ENCODE measurements at places on chromosomes 3 and 15.

- no peak for DNase-seq
These were observed 281.4 kb downstream of the BCHE start for GRCh38 chr3:165555785-165556184.

GRCh38 chr15:51051776-51052175 is 42.9 kb downstream of the TNFAIP8L3 start:
- no peak for DNase-seq

DNA sequence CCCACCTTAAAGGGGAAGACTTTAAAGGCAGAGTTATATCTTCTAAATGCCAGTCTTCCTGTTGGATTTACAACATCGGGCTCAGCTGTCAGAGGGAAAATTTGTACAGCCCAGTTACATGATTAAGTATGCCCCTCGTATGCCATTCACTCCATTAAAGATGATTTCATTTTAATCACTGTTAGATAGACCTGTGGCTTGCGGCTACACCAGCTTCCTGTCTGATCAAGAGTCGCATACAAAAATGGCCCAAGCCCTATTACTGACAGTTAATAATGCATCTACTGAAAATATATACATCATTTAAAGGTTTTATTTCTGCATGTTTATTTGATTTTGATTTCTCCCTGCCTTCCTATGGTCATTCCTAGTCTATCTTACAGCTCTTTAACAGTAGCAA is 7.1 kb downstream of the EIF4E3 start:
- DNase-seq, result no peak

DNA sequence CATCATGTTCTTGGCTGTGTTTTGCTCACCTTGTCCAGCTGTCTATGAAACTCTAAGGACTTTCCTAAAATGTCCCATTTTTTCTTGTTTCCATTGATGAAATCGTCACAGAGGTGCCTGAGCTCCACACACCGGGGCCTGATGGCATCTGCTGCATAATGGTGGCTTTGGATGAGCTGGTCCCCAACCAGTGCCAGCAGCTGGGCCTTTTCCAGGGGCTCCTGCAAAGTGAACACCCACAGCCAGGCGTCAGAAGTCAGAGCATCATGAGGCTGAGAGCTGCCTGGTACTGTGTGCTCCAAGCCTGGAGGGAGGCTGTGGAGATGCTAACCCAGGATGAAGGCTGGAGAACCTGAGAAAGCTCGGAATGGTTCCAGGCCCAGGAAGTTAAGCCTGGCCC is 46.9 kb downstream of the B3GNT5 start:
- no peak for DNase-seq

DNA sequence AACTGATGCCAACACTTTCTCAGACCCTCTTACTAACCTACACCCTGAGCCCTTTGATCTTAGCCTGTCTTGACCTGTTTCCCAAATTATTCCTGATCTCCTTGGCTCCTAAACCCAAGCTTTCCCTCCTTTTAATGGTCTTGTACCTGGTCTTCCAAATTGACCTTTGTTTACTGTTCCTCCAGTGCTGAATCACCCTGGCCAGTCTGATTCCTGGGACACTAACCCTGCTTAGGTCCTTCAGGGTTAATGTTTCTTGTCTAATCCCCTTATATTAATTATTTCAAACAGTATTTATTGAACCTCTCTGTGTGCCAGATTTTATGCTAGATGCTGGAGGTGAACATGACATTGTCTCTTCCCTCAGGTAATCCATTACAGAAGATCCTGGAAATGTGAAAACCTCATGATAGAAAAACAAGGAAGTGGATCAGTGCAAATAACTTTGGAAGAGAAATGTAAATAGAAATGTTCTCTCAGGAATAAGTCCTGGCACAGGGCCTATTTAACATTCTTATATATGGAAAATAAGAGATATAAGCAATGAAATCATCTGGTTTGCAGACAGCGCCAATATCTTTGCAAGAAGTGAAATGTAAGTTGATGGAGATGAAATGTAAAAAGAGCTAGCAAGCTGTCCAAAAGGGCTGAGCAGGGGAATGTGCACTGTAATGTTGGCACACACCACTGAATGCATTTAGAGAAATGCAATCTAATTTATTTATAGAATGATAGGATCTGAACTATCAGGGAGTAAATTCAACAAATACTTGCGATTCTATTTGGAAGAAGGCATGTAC is 20.7 kb downstream of the HGD start:
- no peak for DNase-seq

GRCh38 chr15:90817117-90818057 is 51.0 kb upstream of the FURIN start:
- no peak for DNase-seq

DNA sequence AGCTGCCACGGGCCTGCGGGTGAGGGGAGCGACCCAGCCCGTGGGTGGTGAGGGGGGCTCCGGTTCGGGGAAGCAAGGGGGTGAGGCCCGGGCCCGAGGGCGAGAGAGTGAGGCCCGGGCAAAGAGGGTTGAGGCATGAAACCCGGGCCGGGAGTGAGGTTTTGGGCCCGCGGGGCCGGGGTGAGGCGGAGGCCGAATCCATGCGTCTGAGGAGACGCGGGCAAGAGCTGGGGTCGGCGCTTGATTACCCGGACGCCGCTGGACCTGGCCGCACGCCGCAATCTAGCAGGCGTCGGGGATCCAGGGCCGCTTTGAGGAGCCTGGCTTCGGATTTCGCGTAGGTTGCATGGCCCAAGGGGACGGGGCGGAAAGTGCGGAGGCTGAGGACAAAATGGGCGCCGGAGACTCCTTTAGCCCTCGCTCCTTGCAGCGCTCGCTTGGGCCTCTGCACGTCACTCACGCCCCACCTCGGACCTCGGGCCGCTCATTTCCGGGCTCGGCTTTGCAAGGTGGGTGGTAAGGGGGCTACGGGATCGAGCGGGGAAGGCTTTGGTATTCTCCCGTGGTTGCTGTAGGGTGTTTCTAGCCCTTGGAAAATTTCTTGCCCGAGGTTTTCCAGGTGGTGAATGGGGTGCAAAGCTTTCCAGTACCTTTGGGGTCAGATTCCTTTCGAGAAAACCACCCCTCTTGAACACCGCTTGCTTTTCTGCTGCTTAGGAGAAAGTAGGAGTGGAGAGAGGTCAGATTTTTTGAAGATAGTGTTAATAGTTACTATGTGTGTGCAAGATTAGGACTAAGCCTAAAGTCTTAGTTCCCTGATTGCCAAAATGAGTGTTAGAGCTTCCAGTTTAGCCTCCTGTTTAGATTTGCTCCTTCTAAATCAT is 827 bp downstream of the SLC25A36 start:
- DNase-seq, result peak; percentile 31

DNA sequence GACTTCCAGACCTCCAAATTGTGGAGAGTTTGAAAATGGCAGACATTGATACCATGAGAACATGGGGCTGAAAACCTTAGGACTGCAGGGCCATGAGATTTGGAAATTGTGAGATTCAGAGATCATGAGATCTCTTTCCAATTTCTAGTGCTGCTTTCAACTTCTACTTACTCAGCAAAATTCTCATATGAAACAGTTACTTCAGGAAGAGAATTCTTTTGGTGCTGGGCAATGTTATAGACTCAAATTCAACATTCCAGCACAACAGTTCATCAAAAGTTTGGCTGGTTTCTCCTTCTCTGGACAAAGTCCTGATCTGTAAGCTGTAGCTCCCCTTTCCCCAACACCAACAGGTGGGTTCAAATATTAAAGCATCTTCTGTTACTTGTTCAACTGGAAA is 506.9 kb upstream of the NECTIN3 start:
- no peak for DNase-seq

DNA sequence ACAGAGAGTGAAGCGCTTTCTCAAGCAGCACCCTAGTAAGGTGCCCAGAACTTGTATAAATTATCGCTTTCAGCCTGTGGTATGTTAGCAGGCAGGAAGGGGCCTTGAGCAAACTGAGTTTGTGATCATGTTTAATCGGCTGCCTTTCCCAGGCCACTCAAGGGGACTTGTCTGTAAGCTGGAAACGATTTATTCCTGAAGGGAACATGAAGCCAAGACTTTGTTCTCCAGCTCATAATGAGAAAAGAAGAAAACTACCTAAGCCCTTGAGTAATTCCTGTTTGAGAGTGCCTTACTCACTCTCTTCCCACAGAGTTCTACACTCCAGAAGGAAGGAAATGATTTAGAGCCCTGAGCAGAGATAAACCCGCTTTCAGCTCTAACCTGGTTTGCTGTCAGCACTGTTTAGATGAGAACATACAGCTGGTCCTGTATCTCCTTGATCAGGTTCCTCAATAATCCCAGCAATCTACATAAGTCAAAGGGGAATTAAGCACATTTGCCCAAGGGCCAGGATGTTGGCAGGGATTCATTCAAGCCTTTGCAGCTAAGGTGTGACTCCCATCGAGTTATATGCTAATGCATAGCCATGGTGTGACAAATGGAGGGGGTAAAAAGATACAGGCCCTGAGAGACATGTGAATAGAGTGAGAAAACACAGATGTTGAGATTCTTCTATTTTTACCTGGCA is 187.7 kb upstream of the SLC24A5 start:
- no peak for DNase-seq

GRCh38 chr15:79160211-79160610 is 69.6 kb upstream of the RASGRF1 start:
- no peak for DNase-seq

- DNase-seq, result no peak
These were observed 42.0 kb upstream of the SPTSSB start for GRCh38 chr3:161413127-161413854.

GRCh38 chr3:4571690-4572334 is 78.7 kb downstream of the ITPR1 start:
- no peak for DNase-seq

- no peak for DNase-seq
These were observed 697 bp downstream of the CHSY1 start for GRCh38 chr15:101250873-101251829.

DNA sequence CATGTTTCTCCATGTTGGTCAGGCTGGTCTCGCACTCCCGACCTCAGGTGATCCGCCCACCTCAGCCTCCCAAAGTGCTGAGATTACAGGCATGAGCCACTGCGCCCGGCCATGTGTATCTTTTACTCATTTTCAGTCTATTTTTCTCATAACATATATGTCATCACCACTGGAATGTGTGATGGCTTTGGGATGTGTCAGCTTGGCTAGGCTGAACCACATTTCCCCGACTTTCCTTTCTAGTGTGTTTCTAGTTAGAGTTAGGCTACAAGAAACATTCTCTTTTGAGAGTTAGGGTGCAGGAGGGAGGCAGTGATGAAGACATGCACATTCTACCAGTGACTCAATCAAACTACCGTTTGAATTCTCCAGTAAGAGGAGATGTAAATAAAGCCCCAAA is 444.9 kb upstream of the THBS1 start:
- DNase-seq, result no peak

GRCh38 chr3:82202269-82202668 is 440.8 kb upstream of the GBE1 start:
- no peak for DNase-seq

DNA sequence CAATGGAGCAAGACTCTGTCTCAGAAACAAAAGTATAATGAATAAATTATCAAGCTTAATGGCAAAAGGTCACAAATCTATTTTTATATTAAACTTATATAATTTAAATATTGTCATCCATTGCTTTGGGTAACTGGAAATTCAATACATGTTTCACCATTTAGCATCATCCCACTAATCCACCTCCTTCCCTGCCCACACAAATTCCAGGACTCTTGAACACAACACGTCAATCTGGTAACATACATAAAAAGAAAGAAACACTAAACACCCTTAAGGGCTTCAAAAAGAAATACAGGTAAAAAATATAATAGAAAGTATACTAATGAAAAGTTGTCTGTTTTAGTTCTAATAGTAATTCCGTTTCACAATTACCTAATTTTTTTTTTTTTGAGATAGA is 149.4 kb downstream of the STAG1 start:
- DNase-seq, result no peak

- no peak for DNase-seq
These were observed 3.6 kb upstream of the RUVBL1 start for GRCh38 chr3:128127236-128127635.

GRCh38 chr15:48823237-48823636 is 12.4 kb upstream of the CEP152 start:
- DNase-seq, result no peak

GRCh38 chr15:40217166-40217824 is 21.6 kb upstream of the PAK6 start:
- peak; percentile 55 for DNase-seq

- DNase-seq, result no peak
These were observed 89.6 kb upstream of the ARPP21 start for GRCh38 chr3:35549690-35550089.

- no peak for DNase-seq
These were observed 22.3 kb downstream of the RPLP1 start for GRCh38 chr15:69474846-69475455.

DNA sequence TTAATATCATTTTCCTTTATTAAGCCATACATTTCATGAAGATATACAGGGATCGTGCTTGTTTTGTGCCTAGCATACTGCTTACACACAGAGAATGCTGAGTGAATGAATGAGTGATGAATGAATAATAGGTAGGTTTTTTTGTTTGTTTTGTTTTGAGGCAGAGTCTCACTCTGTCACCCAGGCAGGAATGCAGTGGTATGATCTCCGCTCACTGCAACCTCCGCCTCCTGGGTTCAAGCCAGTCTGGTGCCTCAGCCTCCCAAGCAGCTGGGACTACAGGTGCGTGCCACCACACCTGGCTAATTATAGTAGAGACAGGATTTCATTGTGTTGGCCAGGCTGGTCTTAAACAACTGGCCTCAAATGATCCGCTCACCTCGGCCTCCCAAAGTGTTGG is 400.0 kb downstream of the ROBO1 start:
- no peak for DNase-seq

- DNase-seq, result no peak
These were observed 94.2 kb downstream of the FOXP1 start for GRCh38 chr3:71489315-71489761.

DNA sequence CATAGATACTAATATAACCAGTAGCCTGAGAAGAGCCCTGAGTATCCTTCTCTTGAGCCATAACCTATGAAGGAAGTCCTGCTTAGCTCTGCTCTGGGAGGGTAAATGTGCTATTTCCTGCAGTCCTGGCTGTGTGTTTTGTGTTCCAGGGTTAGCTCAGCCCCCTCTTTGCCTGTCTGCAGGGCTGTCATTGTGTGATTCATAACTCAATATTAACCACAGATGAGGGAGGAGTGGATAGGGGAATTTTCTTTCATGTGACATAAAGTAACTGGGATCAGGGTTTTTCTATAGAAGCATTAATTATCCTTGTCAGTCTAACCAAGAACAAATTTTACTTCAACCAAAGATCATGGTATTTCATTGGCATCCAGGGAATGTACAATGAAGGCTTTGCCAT is 183.3 kb upstream of the ZBTB20 start:
- no peak for DNase-seq

All from stimulated activated CD4-positive, alpha-beta T cell treated with anti-CD3 and anti-CD28 coated beads, Interleukin-4, amount 100 ng/mL, for 24 hours (primary cell).